ENCODE measurements at places on chromosomes 2 and 18.

DNA sequence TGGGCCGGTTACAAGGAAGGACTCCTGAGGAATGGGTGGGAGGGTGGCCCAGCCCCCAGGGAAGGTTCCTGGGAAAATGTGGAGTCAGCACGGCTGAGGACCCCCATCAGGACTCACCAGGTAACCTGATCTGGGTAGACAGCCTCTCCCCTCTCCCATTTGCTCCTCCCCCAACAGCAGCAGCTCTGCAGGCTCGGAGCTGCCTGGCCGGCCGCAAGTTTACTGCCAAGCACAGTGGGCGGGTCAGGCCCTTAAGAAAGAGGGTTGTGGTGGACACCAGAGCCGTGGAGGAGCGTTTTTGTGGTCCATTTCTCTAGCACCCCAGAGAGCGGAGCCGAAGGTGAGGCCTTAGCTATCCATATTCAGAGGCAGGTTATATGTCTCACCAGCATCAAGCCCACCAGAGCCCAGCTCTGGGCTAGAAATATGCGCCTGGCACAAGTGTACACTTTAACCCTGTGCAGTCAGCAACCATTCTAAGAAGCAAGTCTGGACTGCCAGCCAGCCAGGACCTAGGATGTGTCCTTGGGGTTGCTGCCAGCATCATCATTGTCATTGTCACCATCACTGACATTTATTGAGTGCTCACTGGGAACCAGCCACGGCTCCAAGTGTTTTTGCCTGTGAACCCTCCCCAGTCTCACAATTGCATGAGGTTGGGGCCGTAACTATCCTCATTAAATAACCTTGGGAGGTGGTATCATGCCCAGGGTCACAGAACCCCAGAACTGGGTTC, 190.1 kb downstream of the KLHL29 start:
- DNase-seq = peak; percentile 21

- DNase-seq = no peak
These were observed 319.6 kb downstream of the AGAP1 start for GRCh38 chr2:235813398-235813797.

DNA sequence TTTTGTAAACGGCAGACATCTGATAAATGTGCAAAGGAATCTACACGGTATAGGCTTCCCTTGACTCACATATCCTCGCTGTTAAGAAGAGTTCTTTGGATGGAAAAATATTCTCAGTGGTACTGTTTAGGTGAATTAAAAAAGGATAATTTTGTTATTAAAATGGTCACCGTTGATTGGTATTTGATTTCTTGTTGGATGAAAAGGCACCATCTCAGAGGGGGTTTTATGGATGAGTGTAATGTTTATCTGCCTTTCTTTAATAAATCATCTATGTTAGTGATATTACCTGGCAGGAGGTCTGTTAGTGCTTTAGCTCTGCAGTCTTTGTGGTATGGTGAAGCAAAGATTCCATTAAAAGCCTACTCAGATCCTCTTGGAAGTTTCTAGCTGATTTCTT, 92.3 kb downstream of the MGAT5 start:
- DNase-seq = no peak

DNA sequence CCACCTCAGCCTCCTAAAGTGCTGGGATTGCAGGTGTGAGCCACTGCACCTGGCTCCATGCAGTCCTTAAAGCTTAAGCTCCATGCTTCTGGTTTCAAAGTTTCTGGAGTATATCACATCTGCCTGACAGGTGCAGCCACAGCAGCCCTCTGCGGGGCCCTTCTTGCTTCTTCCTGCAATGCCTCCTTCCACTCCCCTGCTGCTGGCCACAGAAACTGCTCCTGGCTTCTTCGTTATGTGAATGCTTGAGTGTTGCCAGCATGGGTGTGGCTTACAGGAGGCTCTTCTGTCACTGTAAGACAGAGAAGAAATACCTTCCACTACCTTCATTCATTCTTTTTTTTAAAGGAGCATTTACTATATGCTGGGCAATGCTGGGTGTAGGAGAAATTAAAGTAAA, 10.1 kb upstream of the CCBE1 start:
- no peak for DNase-seq

DNA sequence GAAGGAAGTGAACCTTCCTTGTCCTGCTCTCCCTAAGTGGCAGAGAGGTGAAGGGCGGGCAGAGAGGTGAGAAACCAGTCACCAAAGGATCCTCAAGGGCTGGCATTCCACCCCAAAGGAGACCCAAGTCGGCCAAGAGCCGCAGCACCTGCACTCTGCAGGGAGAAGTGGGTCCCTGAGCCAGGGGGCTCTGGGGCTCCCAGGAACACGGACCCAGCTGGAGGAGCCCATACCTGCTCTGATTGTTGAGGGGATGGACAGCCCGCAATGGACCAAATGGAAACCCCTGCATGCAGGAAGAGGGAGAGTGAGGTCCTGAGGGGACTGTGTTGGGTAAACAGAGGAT, 233.3 kb downstream of the ATAD2B start:
- no peak for DNase-seq

GRCh38 chr18:6885006-6885481, 155.5 kb downstream of the ARHGAP28 start:
- DNase-seq = no peak

- no peak for DNase-seq
These were observed 2.6 kb downstream of the ADCYAP1 start for GRCh38 chr18:907115-907884.

DNA sequence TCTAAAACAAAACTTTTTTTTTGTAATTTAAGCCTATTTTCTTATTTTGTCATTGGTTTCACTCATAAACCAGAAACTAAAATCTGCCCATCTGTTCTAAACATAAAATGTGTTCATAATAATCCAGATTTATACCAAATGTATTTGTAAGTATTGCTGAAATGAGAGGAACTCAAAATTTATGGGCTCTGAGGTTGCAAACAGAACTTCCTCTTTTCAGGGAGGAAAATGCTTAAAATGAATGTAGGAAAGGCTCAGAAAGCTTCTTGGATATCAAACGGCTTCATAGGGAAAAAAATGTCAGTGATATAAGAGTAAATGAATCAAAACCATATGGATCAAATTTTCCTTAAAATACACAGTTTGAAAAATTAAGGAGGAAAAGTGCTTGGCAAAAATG, 83.9 kb downstream of the PAX3 start:
- DNase-seq = no peak

DNA sequence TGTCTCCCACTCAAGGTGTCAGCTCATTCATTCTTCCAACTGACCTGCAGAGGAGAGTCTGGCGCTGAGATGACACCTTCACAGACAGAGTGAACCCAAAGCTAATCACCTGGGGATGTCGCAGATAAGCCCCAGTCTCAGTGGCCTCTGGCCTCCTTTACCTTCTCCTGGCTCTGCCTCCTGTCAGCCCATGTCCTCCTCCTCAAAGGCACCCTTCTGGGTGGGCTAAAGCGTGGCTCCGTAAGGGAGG, 194.1 kb downstream of the MIB1 start:
- no peak for DNase-seq

Data from H1 (cell line).